ENCODE measurements at places on chromosomes 11 and 22.

DNA sequence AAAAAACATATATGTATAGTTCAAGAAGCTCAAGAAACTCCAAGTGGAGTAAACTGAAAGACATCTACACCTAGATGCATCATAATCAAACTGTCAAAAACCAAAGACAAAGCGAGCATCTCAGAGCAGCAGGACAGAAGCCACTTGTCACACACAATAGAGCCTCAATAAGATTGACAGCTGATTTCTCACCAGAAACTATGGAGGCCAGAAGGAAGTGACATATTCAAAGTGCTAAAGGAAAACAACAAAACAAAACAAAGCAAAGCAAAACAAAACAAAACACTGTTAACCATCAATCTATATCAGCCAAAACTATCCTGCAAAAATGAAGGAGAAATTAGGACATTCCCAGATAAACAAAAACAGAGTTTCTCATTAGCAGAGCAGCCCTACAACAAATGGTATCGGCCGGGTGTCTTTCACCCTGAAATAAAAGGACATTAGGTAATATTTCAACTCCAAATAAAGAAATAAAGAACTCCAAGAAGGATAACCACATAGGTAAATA, 65.8 kb upstream of the SEPTIN5 start:
- DNase-seq, result no peak

DNA sequence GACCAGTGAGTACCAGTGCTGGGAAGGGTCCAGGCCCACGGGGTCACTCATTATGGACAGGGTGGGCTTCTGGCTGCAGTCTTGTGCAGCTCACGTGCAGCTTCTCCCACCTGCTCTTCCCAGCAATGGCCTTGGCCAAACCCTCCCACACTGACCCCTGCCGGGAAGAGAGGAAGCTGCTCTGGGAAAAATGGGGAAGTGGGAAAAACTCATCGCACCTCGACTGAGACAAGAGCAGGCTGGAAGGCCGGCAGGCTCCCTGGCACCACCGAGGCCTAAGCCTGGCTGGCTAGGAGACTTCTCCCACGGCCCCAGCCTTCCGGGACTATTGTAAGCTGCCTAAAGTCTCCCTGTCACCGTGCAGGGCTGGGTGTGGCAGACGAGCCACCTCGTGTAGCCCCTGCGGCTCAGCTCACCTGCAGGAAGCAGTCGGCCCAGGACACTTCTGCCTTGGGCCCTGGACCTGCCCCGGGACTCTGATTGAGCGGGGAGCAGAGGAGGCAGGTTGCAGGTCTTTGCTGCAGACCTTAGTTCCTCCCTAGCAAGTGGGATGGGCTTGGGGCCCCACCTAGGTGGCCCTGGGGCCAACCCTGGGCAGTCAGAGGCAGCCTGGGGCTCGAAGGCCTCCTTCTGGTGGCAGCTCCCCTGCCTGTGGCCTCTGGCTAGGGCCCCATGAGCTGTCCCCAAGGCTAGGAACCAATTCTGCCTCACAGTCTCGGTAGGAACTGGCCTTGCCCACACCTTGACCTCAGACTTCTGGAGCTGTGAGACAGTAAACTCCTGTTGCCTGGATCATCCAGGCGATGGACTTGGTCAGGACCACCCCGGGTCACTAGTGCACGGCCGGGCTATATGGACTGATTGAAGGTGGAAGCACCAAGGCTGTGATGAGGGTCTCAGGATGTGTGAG, 23.1 kb downstream of the MRGPRG start:
- no peak for DNase-seq

DNA sequence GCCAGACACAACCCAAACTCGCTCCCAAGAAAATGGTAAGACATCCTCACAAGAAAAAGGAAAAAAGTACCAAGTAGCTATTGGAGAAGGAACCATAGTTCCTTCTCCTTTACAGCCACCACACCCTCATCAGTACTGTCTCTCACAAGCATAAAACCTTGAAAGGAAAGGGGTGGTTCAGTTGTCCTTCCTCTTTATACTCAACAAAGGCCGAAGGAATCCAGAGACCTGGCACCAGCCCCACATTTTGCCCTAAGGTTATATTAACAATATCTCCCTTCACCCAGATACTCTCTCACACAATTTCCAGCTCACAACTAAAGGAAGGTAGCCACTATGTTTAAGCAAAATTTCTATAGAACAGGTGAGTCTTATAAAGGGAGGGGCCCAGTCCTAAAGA, 8.5 kb downstream of the FHIP1B start:
- DNase-seq, result no peak

- DNase-seq, result no peak
These were observed 5.5 kb upstream of the P2RY6 start for GRCh38 chr11:73266646-73267020.

- peak; percentile 29 for DNase-seq
These were observed 54.8 kb downstream of the CSTPP1 start for GRCh38 chr11:46991391-46991790.

- DNase-seq, result no peak
These were observed 17.2 kb downstream of the ARHGEF17 start for GRCh38 chr11:73325036-73325981.

GRCh38 chr11:130473056-130473794, 24.8 kb downstream of the ADAMTS15 start:
- no peak for DNase-seq
